ENCODE measurements at places on chromosomes 3 and 15.

- DNase-seq = no peak
These were observed 144.0 kb downstream of the CHSY1 start for GRCh38 chr15:101107625-101108460.

DNA sequence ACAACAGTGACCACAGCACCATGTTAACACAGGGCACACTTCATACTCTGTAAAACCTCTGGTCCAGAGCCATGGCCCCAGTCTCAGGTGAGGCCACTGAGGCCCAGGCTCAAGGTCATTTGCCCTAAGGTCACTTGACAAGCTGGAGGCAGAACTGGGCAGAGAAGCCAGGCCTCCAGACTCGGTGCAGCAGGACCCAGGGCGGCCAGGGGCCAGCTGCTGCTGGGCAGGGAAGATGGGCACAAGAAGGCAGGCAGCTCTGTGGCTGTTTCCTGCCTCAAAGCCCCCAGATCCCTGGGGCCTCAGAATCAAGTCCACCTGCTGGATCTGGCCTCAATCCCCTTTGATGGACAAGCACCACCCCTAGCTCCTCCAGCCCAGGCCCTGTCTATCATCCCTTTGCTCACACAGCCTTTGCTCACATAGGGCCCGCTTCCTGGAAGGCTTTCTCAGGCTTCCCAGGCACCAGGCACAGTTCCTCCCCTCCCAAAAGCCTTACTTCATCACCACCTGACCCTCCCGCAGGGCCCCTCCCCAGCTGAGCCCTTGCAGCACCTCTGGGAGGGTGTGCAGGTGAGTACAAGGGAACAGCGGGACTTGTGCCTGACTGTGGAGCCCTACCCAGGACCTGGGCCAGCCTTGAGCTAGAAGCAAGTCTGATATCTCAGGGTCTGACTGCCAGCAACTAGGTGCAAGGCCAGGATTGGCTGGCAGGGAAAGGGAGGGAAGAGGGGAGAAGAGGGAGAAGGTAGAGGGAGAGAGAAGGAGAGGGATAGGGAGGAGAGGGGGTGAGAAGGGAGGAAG, 38.0 kb upstream of the LINGO1 start:
- no peak for DNase-seq

DNA sequence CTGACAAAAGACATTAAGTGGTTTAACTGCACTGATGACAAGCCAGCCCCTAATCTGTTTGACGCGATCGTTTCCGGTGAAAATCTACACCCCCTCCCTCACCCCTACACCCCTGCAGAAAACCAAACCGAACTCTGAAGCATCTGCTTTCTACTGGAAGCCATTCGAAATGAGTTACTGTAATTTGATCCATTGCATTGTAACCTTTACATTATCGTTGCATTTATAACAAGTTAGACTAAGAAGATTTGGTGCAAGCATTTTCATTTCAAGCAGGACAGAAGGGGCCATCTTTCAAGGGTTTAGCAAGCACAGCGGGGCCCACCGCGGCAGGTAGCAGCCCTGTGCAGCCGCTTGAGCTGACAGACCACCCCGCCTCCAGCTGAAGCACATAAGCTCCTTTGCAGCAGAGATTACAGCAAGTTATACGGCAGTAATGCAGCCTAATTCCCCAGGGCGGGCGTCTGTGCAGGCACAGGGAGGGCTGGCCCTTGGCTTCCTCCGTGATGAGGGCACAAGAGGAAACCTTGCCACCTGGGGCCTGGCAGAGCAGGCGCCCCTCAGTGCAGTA, 79.3 kb downstream of the CHSY1 start:
- no peak for DNase-seq

GRCh38 chr3:30006111-30006510, 600.3 kb upstream of the TGFBR2 start:
- no peak for DNase-seq

- DNase-seq = no peak
These were observed 217.5 kb downstream of the ALCAM start for GRCh38 chr3:105584003-105584790.

- DNase-seq = no peak
These were observed 12.1 kb downstream of the TMOD3 start for GRCh38 chr15:51841406-51842040.

DNA sequence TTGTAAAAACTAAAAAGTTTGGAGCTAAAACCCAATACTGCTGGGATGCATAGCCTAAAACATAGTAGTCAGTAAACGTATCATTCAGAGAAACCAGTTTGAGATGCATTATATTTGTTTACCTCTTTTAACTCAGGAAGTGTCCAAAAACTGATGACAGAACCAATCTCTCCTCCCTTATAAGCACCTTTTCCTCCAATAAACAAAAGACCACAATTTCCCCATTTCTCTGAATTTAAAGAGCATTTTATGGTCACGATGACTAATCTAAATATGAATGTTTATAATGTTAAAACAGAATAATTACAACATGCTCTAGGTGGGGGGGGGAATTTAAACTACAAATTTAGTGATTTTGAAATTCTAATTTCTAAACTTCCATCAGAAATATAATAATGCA, 58.5 kb downstream of the CEP63 start:
- no peak for DNase-seq

DNA sequence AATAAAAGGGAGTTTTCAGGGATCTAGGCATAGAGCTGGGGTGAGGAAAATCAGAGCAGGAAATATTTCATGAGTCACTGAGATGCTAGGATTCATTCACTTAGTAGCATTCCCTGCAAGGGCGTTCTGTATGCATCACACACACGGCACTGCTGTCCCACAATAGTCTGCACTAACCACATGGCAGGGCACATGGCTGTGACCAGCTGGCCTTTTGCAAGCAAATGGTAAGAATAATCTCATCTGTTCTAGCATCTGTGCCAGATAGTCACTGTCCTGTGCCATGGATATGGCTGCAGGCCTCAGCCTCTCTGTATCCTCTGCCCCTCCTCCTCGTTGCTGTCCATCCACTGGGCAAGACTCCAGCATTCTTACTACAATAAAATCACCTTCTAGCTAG, 37.8 kb downstream of the BOC start:
- DNase-seq = peak; percentile 40

- DNase-seq = no peak
These were observed 173.2 kb downstream of the APBA2 start for GRCh38 chr15:29058903-29059539.

- DNase-seq = peak; percentile 5
These were observed 352.4 kb upstream of the ARHGEF26 start for GRCh38 chr3:153768561-153769469.

DNA sequence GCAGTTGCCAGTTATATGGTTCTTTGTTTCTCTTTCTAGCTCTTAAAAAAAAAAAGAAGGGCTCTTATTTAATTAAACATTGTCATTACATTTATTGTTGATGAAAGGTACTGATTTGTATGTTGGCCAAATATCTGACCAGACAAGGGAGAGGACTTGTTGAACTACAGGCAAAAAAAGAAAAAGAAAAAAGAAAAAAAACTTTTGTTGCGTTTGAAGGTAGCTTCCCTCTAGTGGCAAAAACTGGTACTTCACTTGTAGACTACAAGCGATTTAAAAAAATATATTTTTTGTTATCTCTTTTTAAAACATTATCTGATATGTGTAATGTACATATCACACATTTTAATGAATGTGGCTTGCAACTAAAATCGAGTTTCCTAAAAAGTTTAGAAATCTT, 280.6 kb downstream of the ROBO2 start:
- DNase-seq = no peak

- no peak for DNase-seq
These were observed 33.0 kb downstream of the SRP14 start for GRCh38 chr15:40006003-40006402.

DNA sequence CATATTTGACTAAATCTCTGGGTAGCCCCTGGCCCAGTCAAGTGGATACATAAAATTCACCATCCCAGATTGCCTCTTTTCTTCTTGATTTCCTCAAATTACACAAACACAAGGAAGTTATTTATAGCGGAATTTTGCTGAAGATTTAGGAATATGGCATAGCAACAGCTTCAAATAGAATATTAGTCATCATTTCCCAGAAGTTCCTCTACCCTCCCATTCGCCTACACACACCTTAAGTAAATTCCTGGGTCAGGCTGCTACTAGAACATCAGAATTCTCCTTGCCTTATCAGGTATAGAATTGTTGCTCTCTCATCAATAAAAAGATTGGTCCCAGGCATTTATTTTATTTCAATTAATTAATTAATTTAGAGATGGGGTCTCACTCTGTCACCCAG, 31.6 kb downstream of the MESD start:
- no peak for DNase-seq

DNA sequence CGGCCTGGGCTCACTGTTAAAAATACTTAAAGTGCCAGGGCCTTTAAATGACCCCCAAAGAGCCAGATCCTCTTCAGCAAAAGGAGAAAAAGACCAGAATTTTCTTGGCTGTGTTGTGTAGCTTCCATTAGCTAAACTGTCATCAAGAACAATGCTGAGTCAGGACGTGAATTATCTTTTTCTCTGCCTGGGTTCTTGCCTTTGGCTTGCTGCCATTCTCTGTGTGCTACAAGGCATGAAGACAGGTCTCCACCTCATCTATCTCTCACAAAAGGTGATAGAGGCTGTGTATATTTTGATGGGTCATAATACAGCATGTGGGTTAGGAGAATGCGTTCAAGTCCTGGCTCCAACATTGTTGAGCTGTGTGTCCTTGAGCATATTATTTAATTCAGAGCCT, 52.4 kb upstream of the SELENOK start:
- DNase-seq = no peak

GRCh38 chr15:72680931-72681330, 5.1 kb downstream of the HIGD2B start:
- no peak for DNase-seq

- no peak for DNase-seq
These were observed 48.0 kb downstream of the ARNT2 start for GRCh38 chr15:80452166-80452565.

DNA sequence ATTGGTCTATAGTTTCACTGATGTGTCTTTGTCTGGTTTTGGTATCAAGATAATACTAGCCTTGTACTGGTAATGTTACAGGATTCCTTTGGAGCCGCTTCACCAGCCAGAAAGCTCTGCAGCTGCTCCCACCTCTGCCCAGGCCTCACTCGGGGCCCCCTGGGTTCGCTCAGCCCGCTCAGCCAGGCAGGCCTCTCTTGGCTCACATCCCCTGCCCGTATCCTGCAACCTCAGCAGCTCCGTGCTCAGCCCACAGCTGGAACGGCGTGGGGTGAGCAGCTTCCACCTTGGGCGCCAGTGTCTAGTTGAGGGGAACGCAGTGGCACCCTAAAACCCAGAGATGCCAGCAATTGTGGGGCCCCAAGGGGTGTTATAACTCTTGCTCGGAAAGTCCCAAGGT, 429.7 kb upstream of the ROBO2 start:
- DNase-seq = no peak

- peak; percentile 67 for DNase-seq
These were observed 251.9 kb downstream of the CDIN1 start for GRCh38 chr15:36831125-36831903.

DNA sequence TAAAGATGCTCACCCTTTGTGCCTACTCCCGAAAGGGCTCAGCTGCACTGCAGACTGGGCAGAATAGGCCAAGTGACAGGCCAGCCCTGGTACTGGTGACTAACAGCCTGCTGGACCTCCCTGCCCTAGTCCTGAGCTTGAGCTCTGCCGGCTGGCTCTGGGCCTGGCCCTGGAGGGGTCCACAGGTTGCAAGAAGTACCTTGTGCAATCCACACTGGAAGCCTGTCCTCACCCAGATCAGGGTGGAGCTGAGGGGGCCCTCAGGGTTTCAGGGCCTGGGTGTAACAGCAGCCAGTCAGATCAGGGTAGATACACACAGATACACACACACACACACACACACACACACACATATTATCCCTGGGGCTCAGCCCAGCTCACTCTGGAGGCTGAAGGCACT, 27.3 kb upstream of the PLA2G4D start:
- no peak for DNase-seq

GRCh38 chr3:66271231-66271630, 50.4 kb downstream of the SLC25A26 start:
- DNase-seq = no peak

DNA sequence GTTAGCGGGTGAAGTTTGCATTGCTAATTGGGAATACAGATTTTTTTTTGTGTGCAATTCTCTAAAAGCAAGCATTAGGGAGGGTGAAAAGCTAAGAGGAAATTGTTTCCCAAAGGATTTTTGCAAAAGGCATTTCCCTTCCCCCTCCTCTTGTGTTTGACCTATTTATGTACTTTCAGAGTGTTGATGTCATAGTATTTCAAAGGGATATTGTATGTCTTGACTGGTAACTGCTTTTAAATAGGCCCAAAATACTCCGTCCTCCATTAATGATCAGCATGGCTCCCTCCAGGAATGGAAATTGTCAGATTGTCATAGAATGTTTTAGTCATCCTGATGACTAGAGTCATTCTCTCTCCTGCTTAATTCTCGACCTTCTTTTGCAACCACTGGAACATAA, 32.4 kb downstream of the TRIM71 start:
- DNase-seq = no peak
